NCI-H524 (cell line): ENCODE measurements at places on chromosomes 3 and 15.
A peak's percentile ranks its signal among the peaks of the same experiment; 100 is the strongest.

DNA sequence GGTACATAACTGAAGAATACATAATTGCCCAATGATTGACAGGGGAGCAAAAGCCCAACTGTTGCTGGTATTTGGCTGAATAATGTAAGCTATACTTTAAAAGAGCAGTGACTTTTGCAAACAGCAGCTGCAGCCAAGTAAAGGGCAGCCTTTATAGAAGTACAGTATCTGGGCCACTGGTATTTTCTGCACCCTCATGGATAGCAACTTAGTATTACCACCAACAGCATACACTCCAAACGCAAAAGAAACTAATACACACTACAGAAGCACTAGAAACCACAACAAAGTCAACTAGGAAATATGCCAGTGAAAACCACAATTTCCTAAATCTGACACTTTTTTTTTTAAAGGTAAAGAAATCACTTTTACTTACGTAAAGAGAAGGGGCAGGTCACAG is 206.1 kb downstream of the TIGIT start:
- no peak for DNase-seq

- DNase-seq: no peak
Observed at GRCh38 chr3:31008994-31009393, 114.5 kb upstream of the GADL1 start.

DNA sequence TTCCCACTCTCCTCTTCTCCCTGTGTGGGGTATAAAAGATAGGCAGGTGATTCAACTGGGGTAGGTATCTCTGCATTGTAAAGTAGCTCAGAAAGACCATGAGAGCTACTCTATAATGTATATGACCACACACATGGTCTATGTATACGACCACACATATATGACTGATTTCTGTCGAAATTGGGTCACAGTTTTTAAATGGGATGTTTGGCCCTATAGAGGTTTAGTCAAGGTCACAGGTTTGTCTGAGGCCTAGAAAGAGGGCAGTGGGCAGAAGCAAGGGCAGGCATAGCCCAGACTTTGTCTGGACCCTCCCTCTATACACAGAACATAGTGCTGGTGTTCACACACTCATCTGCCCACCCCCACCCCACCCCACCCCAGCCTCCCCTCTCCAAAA is 4.4 kb downstream of the LAMP3 start:
- no peak for DNase-seq

- no peak for DNase-seq
Observed at GRCh38 chr15:73990250-73991005, 1.7 kb downstream of the STOML1 start.

DNA sequence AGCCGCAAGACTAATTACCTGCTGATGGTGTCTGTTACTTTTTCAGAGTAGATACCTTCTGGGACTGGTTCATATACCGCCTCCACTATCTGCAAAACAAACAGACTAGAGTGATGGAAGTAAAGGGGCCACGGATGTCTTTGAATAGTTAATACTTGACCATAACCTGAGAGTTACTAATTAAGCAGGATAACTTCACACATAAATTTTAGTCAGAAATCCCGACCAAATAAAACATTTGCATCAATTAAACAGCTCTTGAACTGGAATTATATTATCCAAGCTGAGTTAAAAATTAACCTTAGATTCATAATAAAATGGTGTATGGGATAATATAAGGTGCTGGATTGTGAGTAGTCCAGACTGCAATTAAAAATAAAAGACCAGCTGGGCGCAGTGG is 167.7 kb downstream of the NEK10 start:
- DNase-seq: no peak

- no peak for DNase-seq
Observed at GRCh38 chr3:185448107-185448506, 50.7 kb downstream of the TMEM41A start.

- DNase-seq: no peak
Observed at GRCh38 chr3:73056845-73057150, 4.7 kb upstream of the EBLN2 start.

DNA sequence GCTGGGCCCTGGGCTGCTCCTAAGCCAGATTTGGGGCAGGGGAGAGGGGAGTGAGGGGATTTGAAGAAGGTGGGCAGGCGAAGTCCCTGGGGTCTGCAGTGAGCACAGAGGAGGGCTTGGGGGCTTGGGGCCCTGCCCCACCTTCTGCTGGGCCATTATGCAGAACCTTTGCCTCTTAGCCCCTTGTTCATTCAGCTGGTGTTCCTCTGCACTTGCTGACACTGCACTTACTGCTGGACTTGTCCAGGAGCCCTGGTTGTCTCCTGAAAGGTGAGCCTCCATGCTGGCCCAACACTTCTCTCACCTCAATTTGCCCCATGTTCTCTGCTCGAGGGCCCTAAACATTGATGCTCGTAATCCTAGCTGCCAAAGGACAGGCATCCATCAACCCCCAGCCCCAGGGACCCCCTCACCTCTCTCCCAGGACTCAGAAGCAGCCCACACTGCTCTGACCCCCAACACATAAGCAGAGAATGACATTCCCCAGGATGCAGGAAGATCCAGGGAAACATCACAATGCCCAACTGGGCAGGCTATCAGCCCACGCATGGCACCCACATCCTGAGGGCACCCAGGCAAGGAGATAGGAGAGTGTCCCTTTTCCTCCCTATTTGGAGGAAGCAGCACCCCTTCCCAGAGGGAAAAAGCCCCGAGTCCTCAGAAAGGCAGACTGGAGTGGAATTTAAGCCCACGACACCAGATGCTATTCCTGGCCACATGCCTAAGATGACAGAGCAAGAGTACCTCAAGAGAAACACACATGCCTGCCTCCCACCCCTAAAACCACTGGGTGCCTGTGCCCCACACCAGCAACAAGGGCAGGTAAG is 76.8 kb downstream of the ADCY5 start:
- peak; percentile 79 for DNase-seq

GRCh38 chr15:92807971-92808571 is 92.1 kb upstream of the CHD2 start:
- no peak for DNase-seq

- DNase-seq: no peak
Observed at GRCh38 chr3:143895805-143896204, 47.5 kb upstream of the SLC9A9 start.

DNA sequence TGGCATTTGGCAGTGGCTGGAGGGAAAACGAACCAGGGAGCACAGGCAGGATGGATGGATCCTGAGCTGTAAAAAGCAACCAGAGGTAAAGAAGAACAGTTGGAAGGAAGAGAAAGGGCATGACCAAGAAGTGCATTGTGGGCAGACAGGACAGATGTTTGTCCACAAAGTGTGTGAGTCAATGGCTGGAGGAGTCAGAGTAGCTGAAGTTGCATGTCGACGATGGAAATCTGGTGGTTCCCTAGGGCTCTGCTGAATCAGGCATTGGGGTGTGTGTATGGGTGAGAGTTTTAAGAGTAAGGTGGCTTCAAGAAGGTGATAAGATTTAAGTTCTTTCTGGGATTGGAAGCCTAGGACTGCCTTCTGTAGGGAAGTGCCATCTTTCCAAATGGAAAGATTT is 214.0 kb upstream of the BHLHE40 start:
- no peak for DNase-seq

GRCh38 chr15:89514186-89514585 is 17.8 kb upstream of the RHCG start:
- no peak for DNase-seq

DNA sequence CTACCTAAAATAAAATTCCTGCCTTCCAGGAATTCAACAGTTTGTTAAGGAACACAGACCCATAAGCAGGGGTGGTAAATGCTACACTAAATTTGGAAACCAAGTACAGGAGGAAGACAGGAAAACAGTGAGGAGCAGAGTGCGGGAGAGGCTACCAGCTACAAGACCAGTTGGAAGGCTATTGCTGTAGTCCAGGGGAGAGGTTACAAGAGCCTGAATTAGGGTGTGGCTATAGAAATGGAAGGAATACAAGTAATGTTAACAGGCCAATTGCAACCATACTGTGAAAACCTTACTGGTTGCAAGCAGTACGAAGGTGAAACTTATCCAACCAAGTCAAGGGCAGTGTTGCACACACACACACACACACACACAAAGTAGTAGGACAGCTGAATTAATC is 880 bp upstream of the ARMC8 start:
- no peak for DNase-seq

- DNase-seq: peak; percentile 64
Observed at GRCh38 chr3:30141927-30142326, 464.5 kb upstream of the TGFBR2 start.

DNA sequence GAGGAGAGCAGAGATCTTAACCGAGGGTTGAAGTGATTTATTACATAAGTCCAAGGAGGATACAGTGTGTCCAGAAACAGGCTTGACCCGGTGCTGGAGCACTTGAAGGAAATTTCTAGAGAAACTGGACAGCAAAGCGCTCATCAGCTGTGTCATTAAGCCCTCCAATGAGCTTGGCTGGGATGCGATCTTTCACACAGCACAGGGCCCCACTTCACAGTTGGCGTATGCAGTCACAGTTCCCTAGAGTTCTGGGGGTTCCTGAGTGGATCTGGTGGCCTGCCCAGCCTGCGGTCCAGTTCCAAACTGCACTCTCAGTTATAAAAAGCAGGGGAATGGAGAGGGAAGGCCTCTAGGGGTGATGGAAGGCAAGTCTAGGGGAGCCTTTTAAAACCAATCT is 13.6 kb downstream of the ST8SIA2 start:
- no peak for DNase-seq

GRCh38 chr3:142279965-142280590 is 54.7 kb upstream of the GK5 start:
- peak; percentile 91 for DNase-seq

- DNase-seq: no peak
Observed at GRCh38 chr3:159668990-159669476, 319.6 kb upstream of the IL12A start.

GRCh38 chr15:70140543-70141375 is 43.0 kb upstream of the TLE3 start:
- no peak for DNase-seq

DNA sequence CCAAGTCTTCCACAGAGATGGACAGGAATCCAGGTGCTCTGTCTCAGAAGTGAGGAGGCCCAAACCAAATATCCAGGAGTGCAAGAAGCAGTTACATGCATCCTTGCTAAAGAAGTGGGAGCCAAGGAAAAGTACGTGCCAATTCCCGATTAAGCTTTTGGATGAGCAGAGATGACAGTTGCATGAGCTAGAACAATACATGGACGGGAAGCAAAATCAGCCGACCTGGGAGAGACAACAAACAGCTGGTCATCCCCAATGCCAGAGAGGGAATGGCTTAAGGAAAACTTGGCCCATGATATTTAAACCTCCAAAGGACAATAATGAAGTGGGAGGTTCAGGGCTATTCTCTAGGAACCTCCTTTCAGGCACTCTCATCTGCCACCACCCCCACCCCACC is 86.0 kb upstream of the ABHD17C start:
- DNase-seq: no peak

DNA sequence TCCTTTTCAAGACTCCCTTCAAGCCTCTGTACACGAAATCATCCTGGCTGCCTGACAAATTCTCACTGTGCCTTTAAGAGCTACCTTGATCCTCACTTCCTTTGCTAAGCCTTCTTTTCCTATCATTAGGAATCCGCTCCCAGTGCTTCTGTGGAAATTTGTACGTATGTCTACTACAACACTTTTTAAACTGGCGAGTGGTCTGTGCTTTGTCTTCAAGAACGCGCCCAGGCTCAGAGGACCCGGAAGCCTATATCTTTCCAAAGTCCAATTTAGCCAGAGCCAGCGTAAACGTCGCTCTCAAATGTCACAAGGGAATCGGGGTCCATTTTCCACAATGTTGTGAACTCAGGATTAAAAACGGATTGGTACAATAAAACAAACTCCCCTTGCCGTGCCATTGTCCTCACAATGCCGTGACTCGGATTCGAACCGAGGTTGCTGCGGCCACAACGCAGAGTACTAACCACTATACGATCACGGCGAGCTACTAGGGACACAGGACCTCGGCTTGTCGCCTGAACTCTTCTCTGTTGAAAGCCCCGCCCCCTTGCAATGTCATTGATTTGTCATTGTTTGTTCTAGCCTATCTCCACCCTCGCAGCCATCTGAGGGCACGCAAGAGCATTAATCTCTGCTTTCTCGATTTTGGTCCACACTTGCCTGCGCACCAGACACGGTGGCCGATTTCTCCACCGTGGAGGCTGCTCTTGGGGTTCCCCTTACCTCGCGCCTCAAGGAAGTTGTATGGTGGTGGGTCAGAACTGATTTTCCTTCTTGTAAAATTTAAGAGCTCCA is 12.4 kb upstream of the SHF start:
- peak; percentile 100 for DNase-seq

DNA sequence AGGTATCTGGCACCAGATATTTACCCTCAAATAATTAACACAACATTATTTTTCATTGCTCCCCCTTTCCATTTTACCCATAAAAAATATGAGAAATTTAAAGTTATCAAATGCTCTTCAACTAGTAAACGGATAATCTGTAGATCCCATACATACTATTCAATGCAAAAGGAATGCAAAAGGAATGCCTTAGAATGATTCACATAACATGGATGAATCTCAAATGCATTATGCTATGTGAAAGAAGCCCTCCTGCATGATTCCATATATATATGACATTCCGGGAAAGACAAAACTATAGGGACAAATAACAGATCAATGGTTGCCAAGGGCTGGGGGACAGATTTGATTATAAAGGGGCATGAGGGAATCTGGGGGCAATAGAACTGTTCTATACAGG is 195.7 kb downstream of the STT3B start:
- no peak for DNase-seq

GRCh38 chr3:127252446-127252845 is 35.4 kb downstream of the PRR20G start:
- DNase-seq: peak; percentile 58

GRCh38 chr3:172125963-172126457 is 86.6 kb downstream of the FNDC3B start:
- DNase-seq: no peak

DNA sequence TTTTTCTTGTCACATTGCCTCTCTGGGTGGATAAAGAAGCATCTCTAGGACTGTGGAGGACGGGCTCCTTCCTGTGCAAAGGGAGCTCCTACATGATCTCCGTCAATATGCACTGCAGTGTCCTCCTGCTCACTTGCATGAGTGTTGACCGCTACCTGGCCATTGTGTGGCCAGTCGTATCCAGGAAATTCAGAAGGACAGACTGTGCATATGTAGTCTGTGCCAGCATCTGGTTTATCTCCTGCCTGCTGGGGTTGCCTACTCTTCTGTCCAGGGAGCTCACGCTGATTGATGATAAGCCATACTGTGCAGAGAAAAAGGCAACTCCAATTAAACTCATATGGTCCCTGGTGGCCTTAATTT is 478 bp downstream of the GPR15 start:
- DNase-seq: no peak

DNA sequence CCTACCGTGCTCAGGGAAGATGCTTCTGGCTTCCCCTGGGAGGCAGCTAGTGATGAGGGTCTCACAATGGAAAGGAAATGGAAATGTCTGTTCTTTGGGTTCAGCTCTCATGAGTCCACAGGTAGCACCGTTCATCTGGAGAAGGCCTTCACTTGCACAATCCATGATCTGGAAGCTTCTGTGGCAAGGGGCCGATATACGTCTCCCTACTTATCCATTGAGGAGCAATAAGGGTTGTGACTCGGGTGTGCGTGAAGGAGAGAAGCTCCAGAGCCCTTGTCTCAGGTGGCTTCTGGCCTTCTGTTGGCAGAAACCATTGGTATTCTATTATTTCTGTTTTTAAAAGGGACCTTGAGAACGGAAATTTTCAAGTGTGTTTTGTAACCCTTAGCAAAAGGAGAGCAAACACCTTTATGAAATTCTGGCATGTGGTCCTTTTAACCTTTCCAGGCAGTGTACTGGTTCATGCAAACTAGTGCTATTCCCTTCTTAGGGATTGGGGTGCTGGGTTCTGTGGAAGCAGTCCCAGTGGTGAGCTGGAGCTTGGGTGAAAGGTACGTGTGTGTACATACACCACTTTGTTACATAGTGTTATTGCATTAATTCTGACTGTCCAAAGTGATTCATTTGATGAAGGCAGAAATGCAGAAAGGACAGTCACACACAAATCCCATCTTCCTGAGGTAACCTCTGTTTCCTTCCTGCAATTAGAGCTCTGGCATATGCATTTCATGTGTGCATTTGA is 32.5 kb downstream of the KLF13 start:
- DNase-seq: no peak
